CD14-positive monocyte (primary cell): ENCODE measurements at places on chromosomes 3 and 15.

GRCh38 chr3:10363935-10364334 lies 43.0 kb upstream of the SEC13 start:
- no peak for DNase-seq

GRCh38 chr3:54159917-54160316 lies 37.6 kb downstream of the CACNA2D3 start:
- no peak for DNase-seq

GRCh38 chr3:46132565-46132964 lies 75.5 kb downstream of the CCR1 start:
- peak; percentile 74 for DNase-seq

DNA sequence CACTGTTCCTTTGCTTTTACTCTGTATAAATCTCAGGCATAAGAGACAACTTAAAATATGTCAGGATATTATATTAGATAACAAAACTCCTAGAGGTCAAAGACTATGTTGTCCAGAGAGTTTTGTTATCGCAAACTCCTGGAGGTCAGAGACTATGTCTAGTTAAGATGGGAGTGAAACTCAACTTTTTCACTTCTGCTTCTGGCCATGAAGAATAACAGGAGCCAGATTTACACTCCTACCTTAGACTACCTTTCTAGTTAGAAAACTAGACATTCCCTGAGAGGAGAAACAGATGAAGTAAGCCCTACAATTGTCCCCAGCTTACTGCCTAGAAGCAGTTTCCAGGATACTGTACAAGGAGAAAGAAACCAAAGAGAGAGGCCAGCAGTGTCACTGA lies 255.4 kb upstream of the UBE2E1 start:
- DNase-seq = no peak

DNA sequence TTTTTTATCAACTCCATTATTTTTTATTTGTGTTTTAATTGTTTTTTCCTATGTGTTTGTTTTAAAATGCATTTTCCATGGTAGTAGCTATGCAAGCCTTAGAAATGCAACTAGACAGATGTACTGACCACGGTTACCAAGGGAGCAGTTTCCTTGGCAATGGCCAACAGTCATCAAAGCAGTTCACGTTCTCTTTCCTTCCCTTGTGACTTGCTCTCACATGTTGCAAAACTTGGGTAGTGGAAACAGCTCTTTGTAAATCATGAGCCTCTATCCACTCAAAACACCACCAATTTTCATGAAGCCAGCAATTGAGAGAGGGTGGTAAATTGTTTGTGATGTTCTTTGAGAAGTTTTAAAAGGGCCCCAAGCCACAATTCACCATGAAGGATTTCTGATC lies 499.4 kb upstream of the MDFIC2 start:
- no peak for DNase-seq

DNA sequence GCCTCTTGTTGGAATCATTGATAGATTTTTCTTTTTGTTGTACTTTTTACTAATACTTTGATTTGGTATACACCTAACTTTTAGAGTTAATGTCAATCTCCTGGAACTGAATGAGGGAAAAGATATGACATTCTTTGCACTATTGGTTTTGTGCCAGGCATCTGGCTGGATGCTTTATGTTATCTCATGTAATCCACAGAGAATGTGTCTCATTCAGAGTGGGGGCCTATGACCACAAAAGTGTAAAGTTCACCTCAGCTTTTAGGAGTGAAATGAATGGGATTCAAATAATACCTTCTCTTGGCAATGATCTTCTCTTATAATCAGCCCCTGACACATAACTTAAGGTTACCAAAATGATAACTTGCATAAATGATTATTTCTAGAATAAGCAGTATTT lies 329.1 kb upstream of the ROPN1 start:
- DNase-seq = no peak

DNA sequence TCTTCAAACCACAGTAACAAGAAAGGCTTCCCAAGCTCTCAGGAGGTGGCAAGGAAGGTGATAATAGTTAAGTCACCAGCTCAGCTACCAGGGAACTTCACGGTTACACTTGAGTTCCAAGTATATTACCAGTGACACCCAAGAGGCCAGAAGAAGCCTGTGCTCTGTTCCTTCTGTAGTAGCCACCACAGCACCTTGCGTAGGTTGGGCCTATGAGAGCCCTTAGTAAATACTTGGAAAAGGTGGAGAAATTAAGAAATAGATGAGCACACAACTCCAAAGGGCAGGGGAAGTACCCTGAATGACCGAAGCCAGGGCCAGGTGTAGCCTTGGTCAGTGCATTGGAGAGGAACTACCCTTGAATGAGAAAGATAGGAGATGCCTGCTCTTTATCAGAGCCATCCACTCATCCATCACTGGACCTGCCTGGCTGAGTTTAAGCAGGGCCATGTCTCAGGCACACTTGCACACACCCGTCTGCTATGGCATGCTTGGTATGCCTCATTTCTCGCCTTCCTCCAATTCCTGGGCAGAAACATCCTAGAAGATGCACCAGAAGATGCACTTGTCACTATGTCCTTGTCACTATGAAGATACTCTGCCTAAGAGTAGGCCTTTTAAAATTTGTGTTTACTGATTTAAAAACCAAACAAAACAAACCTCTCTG lies 32.6 kb upstream of the NDUFB4 start:
- DNase-seq = no peak

DNA sequence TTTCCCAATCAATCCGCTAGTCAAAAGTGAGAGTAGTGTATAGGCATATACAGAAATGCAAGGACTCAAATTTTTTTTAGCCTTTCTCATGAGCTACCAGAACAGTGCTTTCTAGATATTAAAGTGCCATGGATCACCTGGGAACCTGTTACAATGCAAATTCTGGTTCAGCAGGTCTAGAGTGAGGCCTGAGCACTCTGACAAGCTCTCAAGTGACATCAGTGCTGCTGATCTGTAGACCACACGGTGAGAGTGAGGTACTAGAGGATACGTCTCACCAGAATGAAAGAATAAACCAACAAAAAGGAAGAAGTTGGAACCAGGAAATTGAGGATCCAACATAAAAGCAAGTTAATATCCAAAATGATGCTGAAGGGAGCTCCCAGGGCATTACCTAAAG lies 16.0 kb upstream of the PLA2G4D start:
- DNase-seq = no peak

DNA sequence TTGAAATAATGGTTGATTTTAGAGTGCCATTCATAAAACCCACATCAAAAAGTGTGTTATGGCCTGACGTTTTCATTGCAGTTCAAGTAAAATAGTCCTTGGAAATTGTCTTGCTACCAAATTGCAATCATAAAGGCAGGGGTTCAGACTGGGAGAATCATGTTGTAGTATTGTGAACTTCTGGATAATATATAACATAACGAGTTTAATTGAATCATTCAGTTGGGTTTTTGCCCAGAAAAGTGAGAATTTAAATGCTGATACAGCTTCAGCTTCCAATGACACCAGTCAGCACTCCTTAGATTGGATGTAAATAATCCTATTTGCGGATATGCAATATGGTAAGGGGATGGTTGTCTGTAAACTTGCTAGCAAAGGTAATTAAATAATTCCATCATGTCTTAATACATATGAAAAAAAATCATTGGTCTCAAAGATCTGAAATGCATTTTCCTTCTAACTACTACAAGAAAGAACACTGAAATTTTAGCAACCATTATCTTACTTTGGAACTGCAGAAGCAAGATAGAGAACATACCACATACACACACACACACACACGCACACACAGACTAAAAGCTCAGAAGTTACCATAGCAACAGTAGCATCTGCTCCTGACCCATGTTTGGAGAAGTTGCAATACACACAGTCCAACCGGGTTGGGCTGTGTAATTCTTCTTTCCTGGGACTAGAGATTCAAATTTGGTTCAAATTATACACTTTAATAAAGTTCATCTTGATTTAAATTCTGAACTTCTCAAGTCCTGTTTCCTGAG lies 686.2 kb upstream of the NR2F2 start:
- no peak for DNase-seq

DNA sequence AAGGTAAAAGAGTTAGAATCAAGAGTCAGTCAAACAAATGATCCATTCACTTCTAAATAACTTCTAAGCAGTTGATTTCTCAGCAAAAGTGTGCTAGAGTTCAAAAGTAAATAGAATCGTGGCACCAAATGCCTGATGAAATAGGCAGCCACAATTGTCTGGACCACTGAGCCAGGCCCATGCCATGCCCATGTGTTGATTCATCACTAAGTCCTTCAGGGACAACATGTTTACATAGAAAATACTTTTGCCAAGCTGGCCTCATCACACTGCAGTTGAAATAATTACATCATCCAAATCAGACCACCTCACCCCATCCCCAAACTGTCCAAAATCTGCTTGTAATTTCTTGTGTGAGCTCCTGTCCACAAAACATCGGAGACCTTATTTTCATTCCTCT lies 216.3 kb downstream of the IGSF11 start:
- no peak for DNase-seq

GRCh38 chr3:150254309-150254708 lies 153.8 kb upstream of the TSC22D2 start:
- DNase-seq = no peak

- peak; percentile 9 for DNase-seq
These were observed 20.3 kb downstream of the CALML4 start for GRCh38 chr15:68184616-68185480.
